ENCODE measurements at places on chromosomes 12 and 14. TPM values are rescaled to one million over a fixed set of nuclear protein-coding genes. Genes with fewer than 3 reads are reported as not detected.

Gene CCDC175
- total RNA-seq = not detected

Gene SRRM4
- total RNA-seq = not detected

Gene TMTC1
- total RNA-seq = 115 TPM

Gene RNASE7
- not detected for total RNA-seq

Gene LRRC43
- 1.2 TPM for total RNA-seq

Gene L3HYPDH
- total RNA-seq = 24.2 TPM

Gene TRHDE
- total RNA-seq = 0.38 TPM

Measured in smooth muscle cell of the coronary artery (primary cell).